Fibroblast of the conjunctiva (primary cell): ENCODE measurements at places on chromosomes 2 and 18.

GRCh38 chr2:218671097-218671653, 627 bp downstream of the RNF25 start:
- no peak for DNase-seq

DNA sequence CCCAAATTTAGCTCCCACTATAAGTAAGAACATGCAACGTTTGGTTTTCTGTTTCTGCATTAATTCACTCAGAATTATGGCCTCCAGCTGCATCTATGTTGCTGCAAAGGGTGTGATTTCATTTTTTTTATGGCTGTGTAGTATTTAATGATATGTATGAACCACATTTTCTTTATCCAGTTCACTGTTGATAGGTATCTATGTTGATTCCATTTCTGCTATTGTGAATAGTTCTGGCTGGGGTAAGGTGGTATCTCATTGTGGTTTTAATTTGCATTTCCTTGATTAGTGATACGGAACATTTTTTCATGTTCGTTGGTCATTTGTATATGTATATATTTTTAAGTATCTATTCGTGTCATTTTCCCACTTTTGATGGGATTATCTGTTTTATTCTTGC, 674.3 kb downstream of the NUP35 start:
- DNase-seq, result no peak

DNA sequence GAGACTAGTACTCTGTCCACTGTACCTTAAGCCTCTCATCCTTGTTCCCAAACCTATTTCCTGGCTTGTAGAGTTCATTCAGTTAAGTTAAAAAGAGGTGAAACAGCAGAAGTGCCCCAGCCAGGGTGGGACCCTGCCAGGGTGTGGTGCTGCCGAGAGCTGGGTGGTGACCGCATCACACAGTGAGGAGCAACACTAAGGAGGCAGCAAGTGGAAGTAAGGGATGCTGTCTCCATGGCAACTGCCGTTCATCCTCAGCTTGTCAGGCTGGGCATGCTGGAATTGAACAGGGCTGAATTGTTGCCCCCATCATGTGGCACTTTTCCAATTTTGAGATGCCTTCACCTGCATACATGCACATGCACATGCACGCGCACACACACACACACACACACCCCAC, 77.0 kb downstream of the VSNL1 start:
- DNase-seq, result no peak

DNA sequence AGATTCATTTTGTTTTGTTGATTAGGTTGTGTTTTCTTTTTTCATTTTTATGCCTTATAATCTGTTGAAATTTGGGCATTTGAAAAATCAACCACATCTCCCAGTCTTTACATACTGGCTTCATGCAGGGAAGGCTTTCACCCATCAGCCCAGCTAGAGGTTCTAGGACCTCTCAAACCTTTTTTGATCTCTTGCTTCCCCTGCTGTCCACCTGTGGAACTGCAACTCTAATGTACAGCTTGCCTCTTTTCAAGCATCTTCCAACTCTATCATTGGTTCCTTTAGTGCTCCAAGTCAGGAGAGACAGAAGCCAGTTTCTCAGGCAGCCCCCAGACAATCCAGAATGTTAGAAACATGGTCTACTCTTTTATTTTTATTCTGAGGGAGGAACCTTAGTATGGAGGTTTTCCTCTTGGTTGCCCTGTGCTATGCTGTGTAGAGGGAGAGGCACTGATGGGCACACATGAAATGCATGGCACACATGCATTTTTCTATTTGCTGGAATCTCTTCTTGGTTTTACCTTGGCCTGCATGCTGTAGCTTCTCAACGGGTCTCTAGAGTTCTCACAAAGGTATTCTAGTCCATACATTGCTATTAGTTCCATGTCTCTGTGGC, 107.2 kb upstream of the L3MBTL4 start:
- peak; percentile 41 for DNase-seq

- DNase-seq, result no peak
These were observed 10.0 kb upstream of the SPTBN1 start for GRCh38 chr2:54446122-54446521.

DNA sequence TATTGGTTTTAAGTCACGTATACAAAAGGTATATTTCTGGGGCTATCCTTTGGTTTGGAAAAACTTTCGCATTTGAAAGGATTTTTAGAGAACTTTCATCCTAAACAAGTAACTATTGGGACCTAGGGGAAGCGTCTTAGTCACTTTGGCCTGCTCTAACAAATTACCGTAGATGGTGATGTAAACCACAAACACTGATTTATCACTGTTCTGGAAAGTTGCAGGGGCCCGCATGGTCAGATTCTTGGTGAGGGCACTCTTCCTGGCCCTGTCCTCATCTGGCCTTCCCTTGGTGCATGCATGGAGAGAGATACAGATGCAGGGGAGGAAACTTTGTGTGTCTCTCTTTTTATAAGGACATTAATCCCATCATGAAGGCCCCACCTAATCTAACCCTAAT, 49.1 kb upstream of the ANKRD62 start:
- DNase-seq, result no peak

DNA sequence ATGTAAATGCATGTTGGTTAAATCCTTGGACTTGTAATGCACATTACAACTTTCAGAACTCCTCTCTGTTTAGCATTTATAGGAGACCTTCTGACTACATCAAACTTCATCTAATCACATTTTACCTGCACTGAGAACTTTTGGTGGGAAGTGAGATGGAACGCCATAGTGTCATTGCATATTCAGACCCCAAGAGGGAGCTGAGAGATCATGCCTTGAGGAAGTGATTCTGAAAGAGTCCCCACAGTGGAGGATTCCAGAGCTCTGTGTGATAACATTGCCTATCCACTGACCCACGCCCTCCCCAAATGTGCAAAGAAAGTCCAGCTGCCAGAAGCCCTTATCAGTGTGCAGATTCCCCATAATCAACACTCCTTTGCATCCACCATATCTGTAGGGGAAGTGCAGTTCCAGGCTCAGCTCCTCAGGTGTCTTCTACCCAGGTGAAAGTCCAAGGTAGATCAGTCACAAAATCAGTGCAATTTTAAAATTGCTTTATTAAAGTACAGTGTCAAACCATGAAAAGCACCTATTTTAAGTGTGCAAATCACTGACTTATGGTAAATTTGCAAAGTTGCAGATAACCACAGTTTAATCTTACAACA, 212.4 kb downstream of the RPIA start:
- DNase-seq, result peak; percentile 1
